ENCODE measurements at places on chromosomes 2 and 18.

- no peak for DNase-seq
These were observed 74.2 kb upstream of the FHL2 start for GRCh38 chr2:105473011-105473410.

DNA sequence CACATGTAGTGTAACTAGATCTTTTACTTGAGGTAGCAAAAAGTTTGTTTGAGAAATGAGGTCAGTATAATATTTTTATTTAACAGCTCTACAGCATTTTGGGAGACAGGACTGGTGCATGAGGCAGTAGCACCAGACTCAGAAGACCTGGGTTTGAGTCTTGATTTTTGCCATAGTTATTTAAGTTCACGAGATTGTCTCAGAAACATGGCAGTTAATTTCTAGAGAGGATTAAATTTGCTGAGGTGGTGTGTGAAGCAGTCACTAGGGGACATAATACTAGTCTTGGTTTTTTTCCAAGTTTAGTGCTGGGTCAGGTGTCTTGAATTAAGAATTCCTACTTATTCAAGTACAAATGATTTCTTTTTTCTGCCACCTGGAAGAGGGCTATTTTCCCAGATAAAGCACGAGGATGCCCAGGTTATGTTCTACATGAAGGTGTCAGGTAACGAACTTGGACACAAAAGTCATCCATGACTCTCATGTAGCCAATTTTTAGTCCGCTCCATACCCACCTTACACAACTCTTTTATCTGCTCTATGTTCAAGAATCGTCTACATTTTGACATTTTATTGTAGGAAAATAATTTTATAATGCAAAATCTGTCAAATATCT, 1.4 kb downstream of the MARCHF7 start:
- no peak for DNase-seq

DNA sequence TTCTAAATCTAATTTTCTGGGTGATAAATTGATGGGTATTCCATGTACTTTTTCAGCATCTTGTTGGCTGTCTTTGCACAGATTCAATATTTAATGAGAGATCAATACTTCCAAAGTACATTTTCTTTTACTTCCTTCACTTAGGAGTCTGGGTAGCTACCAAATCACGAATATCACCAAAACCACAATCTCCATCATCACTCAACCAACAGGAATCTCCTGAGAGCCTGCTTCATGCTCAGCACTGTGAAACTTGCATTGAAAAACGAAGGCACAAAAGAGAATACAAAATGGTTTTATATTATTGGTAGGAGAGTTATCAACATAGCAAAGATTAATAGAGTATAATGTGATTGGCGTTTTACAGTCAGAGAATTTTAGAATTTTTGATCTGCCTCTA, 261.5 kb upstream of the DSEL start:
- no peak for DNase-seq

DNA sequence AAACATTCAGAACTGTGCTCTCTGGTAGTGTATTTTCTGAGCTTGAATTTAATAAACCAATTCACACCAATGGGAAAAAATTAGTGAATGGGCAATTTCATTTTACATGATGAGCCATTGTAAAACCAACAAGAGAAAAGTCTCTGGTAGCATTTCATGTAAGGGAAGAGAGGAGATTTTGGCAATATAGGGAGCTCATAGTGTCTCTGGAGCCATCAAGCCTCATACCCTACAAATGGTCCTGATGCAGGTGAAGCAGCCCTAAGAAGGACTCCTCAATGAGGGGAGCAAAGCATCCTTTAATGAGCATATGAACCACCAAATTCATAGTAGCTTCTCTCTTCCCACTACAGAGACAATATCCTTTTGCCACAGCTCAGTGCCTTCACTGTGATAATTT, 373.0 kb downstream of the RIT2 start:
- no peak for DNase-seq

GRCh38 chr2:48560546-48561209, 30.7 kb downstream of the STON1 start:
- no peak for DNase-seq

- DNase-seq = no peak
These were observed 105.0 kb downstream of the NEDD4L start for GRCh38 chr18:58148954-58149471.

- DNase-seq = no peak
These were observed 117.3 kb downstream of the THADA start for GRCh38 chr2:43478412-43479086.

- no peak for DNase-seq
These were observed 26.7 kb upstream of the BIRC6 start for GRCh38 chr2:32330136-32330535.

- no peak for DNase-seq
These were observed 44.5 kb downstream of the PDIA6 start for GRCh38 chr2:10768063-10768507.

DNA sequence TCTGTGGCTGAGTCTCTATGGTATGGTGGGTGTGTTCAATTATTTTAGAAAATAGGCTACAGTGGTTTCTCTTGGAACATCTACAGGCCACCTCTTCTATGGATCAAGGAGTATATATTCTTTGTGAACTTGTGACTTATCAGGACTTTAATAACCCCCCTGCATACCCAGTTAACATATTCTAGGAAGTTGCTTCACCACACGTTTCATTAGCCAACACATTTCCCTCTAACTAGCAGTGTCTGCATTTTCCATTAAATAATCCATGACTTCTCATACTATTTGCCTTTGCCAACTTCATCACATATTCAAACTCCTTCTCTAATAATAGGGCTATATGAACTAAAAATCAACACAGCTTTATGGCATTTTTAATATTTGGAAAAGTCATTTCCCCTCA, 187.6 kb upstream of the ARL4C start:
- no peak for DNase-seq

- no peak for DNase-seq
These were observed 24.2 kb downstream of the RHBDD1 start for GRCh38 chr2:226860087-226860486.

- DNase-seq = no peak
These were observed 34.8 kb upstream of the ITM2C start for GRCh38 chr2:230829959-230830358.

DNA sequence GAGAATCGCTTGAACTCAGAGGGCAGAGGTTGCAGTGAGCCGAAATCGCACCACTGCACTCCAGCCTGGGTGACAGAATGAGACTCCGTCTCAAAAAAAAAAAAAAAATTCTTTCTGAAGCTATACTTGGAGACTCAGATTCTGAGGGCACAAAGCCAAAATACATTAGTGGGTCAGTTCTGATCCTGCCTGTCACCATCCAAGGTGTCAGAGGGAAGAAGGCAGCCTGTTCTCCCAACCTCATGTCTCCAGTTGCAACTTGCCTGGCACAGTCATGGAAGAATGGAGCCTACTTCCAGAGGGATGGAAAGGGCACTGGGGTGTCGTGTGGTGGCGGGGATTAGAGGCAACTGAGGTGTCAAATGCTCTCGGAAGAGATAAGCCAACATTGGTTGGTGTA, 104.8 kb upstream of the GATA6 start:
- no peak for DNase-seq

DNA sequence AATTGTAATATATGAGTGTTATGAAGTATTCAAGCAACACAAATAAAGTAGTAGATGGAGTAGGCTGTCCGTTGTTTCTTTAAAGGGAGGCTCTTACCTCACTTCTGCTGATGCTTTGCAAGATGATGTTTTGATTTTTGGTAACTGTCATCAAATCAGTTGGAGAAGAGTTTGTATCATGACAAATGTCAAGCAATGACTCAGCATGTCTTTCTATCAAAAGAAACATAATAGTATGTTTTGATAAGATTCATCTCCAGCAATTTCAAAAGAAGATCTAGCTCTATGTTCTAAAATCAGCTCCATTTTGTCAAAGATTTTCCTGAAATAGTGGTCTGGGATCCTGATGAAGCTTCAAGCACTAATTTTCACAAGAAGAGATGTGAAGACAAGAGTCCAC, 25.6 kb downstream of the MAP3K19 start:
- DNase-seq = no peak

All from activated CD8-positive, alpha-beta memory T cell treated with anti-CD3 and anti-CD28 coated beads for 4 hours (primary cell).